ENCODE measurements at places on chromosomes 11 and 22.

DNA sequence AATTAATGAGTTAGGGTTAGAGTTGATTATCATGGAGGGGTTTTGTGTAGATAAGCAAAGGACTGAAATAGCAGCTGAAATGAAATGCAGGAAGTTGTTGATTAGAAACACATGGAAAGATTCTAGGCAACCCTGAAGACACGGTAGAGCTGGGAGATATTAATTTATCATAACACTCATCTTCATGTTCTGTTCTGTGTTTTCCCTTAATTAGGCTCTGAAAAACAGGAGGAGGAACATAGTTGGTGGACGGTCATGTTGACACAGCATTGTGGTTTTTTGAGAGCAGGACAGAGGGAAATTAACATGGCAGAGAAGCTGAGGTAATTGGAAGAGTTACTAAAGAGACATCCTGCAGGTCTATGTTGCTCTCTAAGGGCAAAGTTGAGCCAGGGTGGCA lies 138.8 kb upstream of the UBASH3B start:
- no peak for DNase-seq

DNA sequence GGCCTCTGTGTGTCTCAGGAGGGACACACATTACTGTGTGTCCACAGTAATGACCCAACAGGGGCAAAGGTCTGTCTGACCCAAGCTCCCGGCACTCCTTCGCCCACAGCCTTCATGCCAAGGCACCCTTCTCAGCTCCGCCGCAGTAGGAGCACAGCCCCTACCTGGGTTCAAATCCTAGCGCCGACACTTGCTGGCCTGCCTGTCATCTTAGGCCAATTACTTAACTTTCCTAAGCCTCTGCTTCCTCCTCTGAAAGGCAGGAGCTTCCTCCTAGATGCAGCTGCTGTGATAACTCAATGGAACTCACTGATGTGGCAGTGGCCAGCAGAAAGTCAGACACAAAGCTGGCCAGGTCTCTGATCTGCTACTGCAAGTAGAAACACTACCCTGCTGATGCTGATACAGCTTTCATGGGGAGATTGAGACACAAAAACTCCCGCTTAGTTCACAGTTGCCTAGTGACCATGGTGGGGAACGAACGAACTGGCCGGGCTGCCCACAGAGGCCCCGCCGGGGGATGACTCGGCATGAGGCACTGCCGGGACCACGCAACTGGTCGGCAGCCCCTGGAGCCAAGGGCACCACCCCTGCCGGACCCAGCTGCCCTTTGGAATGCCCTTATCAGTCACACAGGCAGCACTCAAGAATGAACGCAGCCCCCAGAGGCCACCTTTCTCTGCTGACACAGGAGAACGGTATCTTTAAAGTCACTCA lies 8.1 kb downstream of the EHD1 start:
- DNase-seq: no peak

GRCh38 chr22:31583861-31584485 lies 78.0 kb downstream of the PISD start:
- no peak for DNase-seq

DNA sequence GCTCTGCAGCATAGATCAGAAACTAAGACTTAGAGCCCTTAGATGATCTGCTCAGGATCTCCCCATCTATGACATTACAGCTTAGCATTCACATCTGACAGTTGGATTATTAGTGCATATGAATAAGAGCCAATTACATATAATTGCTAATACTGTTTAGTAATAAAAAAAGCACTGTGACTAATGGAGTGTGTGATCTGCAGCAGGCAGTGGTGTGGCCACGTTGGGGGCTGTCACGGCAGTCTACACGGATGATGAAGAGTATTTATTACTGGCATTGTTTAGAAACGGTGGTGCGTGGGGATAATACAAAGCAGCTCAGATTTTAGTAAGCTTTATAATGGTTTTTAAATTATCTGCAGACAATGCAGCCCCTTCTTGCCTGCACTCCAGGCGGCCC lies 93.5 kb upstream of the TIMP3 start:
- no peak for DNase-seq

GRCh38 chr11:93547773-93548172 lies 4.6 kb upstream of the SMCO4 start:
- no peak for DNase-seq

DNA sequence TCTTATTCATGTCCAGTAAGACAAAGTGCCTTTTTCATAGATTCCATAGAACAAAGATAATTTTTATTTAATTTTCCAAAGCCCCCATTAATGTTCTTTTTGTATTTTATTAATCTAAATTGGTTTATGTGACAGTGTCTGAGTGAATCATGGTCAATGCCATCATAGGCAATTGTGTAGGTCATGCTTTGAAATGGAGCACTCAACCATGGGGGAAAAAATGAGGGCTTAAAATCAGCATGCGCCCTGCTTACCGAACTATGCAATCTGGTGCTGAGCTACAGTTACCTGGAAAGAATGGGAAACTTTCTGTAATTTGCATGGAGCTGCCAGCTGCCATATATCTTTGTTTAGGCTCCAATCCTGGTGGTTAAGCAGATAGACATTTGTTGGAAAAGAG lies 28.4 kb upstream of the RAB38 start:
- DNase-seq: no peak

DNA sequence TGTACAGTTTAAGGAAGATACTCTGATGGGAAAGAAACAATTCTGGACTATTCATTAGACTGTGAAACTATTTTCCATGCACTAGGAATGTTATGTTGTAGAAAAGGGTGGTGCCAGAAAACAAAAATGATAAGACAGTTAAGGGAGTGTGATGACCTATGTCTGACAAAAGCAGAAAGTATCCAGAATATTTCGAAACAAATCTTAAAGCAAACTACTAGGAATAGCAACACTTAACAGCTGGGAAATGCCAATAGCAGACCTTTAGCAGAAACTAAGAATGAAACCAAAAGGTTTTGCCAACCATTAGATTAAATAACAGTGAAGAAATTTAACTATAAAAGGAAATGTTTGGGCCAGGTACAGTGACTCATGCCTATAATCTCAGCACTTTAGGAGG lies 3.3 kb upstream of the ARHGAP20 start:
- no peak for DNase-seq

- no peak for DNase-seq
Measured at GRCh38 chr11:122765487-122766131, 72.7 kb upstream of the CRTAM start.

- DNase-seq: no peak
Measured at GRCh38 chr22:20192972-20193760, 42.3 kb upstream of the CCDC188 start.

DNA sequence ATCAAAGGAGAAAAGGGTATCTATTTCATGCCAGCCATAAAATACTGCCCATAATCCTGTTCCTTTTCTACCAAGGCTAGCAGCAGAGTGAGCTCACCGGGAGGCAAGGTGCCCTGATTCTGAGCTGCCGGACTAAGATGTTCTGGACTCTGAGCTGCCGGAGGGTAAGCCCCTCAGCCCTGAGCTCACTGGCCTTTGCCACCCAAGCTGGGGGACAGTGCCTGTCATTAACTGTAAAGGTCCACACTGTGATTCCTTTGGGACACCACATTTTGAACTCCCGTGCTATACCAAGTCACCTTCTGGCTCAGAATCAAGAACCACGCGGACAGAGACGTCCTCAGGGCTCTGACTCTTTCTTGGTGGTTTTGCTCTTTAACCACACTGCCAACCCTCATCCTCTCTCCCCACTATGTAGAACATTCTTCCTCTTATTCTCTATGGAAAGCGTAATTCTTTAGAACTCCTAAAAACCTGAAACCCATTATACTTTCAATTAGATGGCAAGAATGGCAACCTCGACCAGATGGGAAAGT lies 88.4 kb upstream of the BID start:
- DNase-seq: no peak

- DNase-seq: no peak
Measured at GRCh38 chr11:13341026-13341425, 63.4 kb downstream of the BMAL1 start.

GRCh38 chr11:15851051-15851498 lies 505.3 kb downstream of the SOX6 start:
- DNase-seq: no peak

GRCh38 chr11:20840341-20840740 lies 171.0 kb downstream of the NELL1 start:
- DNase-seq: no peak

DNA sequence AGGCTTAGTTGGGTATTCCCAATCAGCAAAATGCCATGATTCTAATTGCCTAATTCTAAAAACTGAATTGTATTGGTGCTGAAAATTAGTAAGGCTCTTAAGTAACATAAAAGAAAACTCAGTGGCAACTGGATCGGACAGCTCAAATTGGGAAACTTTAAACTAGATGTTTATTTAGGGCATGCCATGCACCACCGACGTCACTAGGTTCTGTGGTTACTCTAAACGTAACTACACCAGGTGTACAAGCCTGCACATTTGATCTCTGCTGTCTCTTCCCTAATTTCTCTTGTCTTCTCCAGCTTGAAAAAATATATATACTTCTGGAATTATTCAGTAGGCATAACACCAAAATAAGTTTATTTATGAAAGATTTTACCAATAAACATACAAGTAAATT lies 378.2 kb downstream of the DCDC1 start:
- no peak for DNase-seq

- no peak for DNase-seq
Measured at GRCh38 chr11:60972182-60973030, 926 bp downstream of the CD6 start.

- DNase-seq: no peak
Measured at GRCh38 chr22:48205161-48205560, 1442.7 kb downstream of the TBC1D22A start.

- no peak for DNase-seq
Measured at GRCh38 chr11:73875840-73876239, 806 bp downstream of the COA4 start.

DNA sequence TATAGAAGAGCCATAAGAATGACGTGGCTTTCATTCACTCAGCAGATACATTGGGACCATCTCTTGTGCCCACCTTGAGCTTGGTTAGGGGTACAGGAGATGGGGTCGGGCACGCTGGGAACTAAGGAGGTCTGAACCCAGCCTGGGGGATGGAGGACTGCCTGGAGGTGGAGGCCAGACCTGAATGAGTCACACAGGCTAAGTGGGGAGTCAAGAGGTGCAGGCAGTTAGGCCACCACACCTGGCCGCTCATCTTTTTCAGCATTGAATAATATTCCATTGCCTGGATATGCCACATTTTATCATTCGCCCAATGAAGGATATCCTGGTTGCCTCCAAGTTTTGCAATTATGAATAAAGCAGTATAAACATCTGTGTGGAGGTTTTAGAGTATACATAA lies 3.8 kb upstream of the PPIL2 start:
- DNase-seq: no peak

- no peak for DNase-seq
Measured at GRCh38 chr11:117278347-117278746, 12.8 kb upstream of the BACE1-AS start.

Measured in Panc1 (cell line).